ENCODE measurements at places on chromosomes 7 and 10.
A peak's percentile ranks its signal among the peaks of the same experiment; 100 is the strongest.

DNA sequence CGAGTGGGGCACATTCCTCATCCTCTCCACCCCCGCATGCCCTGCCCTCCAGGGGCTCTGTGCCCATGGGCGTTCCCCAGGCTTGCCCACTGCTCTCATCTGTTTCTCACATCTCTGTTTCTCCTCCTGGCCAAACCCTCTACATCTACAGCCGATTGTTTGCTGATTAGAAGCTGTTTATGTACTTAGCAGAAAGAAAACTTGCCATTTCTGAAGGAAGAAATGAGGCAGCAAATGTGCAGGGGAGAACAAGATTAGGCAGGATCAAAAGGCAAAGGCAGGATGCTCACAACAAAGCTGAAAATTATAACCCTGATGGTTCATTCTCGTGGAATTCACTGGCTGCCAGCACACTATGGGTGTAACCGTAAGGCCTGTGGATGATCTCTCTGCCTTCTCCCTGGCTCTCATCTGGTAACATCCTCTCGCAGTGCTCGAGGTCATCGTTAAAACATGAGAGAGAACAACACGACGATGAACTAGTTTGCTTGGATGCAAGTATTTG, 111.6 kb upstream of the KLF14 start:
- peak; percentile 88 for DNase-seq

GRCh38 chr10:7484456-7485243, 73.8 kb upstream of the SFMBT2 start:
- no peak for DNase-seq

- peak; percentile 70 for DNase-seq
Observed at GRCh38 chr10:95907456-95908253, at the start of gene CC2D2B. TSS of gene CC2D2B (plus strand) at chr10:95907975. CDS start at chr10:95911324, 3,349 bp downstream.

DNA sequence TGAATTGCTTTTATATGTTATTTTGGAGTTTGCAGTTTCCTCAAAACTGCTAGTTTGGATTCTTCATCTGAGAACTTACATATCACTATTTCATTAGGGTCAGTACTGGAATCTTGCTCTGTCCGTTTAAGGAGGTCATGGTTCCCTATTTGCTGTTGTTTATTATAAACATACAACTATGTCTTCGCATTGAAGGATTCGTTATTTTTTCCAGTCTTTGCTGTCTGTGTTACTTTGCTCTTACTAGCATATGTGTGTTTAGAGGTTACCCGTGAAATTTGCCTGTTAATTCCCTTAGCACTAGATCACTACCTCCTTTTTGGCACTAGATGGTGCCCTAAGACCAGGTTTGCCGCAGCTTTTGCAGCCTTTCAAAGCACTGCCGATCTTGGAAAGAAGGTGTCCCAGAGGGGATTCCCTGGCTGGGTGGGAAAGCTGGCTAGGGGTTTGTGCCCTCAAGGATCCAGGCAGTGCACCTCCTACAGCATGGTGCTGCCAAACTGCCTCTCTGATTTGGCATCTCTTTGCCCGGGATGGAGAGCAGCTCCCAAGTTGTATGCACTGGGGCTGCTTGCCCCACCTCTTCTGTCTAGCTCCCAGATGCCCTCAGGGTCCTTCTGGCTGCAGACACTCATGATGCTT, 103.1 kb upstream of the APBB1IP start:
- peak; percentile 41 for DNase-seq

DNA sequence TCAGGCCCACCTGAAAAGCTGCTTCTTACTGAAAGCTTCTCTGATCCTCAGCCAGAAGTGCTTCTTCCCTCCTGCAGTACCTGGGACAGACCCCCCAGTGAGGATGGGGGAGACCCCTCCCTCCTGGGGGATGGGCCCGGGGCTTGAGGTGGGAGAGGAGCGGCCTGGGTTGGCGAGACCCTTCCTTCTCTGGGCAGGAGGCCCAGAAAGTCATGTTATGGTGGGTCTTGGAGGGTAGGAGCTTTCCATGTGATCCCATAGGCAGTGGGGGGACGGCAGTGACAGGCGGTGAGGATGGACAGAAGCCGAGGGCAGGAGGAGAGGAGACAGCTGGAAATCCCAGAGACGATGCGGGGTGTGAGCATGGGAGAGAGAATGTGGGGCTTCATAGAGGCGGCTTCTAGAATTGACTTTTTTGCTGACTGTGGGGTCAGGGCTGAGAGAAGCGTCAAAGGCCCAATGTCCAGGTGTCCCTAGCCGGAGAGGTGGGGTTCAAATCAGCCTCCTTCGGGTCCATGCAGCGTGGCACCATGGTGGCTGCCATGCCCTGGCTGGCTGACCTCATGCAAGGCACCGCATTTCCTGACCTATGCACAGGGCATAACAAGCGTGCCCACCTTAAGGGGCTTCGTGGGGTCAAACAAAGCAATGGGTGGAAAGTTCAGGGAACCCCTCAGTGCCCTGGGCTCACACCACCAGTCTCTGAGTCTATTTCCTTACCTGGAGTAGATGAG, 154.0 kb downstream of the UBE2H start:
- DNase-seq = no peak

DNA sequence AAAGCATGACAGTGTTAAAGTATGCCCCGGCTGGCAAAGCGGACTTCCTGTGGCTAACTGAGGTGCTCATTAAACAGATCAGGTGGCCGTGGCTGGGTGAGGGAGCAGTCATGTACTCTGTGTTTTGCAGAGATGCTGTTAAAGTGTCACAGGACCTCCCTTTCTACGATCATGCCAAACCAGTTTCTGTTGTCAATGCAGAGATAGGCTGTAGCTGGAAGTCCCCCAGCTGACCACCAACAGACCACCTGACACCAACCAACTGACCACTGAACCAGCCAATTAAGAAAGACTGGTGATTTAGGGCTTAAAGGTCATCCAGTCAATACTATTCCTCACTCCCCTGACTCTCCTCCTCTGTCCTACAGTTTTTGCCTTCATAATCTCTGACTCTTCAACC, 431.1 kb upstream of the LRGUK start:
- DNase-seq = no peak

DNA sequence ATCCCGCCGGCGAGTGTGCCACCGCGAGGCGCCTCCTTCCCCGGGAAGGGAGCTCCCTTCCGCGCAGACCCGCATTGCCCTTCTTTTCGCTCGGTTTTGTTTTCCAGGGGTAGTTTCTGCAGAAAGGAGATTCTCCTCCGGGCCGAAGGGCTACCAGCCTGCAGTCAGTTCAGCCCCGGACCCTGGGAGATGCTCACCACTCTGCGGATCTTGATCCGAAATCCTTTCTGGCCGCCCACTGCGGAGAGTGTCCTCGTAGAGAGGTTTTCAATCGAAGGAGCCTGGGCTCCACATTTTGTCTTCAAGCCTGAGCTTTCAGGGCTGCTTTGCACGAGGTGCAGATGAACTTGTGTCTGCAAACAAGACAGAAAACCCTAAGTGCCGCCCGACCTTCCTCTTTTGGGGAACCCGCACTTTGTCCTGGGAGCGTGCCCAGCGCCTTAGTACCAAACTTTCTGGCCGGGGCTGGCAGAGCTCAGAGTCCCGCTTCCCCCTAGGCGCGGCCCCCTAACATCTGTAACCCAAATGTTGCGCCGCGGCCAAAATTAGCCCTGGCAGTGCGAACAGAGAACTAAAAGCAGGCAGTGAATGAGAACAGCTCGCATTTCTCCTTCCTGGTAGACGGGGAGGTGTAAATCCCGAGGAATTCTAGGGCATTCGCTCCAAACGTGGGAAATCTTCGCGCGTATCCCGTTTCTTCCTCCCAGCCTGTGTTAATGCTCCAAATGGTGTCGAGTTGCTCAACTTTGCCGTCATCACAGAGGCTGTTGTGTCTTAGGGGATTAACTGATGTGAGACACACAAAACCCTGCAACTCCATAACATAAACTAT, 6.7 kb upstream of the EN2 start:
- no peak for DNase-seq

DNA sequence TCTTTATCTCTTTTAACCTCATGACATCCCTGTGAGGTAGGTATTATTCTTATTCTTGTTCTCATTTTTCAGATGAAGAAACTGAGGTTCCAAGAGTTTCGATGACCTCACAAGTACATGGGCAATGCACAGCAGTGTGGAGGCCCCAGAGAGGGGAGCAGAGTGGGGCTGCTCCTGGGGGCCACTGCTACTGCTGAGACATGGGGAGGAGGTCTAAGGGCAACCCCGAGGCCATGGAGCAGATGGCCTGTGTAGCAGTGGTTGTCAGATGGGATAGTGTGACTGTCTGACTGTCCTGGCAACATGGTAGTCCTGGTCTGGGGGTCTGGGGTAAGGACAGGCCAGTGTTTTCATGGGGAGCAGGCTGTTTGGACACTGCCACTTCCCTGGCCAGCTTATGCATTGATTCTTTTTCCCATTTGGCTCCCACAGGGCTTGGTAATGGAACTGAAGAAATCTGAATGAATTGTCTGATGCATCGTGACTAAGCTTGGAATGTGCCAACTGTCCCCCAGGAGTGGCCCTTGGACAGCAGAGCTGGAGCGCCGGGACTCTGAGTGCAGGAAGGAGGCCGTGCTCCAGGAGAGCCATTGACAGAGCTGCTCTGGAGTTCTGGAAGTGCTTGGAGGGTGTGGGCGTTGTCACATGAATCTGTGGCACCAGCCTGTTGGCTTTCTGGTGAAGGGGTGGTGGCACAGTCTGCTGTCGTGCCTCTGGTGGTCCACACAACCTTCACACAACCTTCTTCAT, 40.9 kb downstream of the ADRA2A start:
- DNase-seq = no peak

GRCh38 chr10:89556600-89556999, 21.2 kb upstream of the SLC16A12 start:
- peak; percentile 60 for DNase-seq

DNA sequence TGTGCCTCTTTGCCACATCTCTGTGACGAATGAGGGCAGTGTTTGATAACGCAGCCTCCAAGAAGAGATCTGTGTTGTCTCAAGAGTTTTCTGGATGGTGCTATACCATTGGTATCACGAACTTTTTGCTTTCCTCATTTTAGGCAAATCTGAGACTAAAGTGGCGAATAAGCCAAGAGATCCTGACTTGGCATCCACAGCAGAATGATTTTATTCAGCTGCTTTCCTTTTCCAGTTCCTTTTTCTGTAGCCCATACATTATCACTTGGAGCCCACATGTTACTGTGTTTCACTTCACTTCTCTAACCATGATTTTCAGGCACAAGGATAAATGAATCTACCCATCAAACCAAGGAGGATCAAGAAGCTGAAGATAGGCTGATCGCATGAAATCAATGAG, 177.9 kb upstream of the PTN start:
- no peak for DNase-seq

DNA sequence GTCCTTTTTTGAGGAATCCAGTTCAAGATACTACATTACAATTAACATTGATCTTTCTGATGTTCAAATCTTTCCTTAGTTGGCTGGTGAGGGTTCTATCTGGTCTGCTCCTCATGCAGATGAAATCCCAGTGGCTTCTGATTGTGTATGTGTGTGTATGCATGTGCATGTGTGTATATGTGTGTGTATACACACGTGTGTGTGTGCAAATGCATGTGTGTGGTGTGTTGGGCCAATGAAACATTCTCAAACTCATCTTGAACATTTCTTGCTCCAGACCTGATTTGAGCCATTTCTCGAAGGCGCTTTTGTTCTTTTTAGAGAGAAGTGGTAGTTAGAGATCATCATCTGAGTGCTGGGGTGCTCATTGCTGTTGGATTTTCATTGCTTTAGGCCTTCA, 113.9 kb downstream of the GLRX3 start:
- DNase-seq = no peak

Measured in fibroblast of upper back skin (primary cell).